ENCODE measurements at places on chromosomes 1 and 21.

DNA sequence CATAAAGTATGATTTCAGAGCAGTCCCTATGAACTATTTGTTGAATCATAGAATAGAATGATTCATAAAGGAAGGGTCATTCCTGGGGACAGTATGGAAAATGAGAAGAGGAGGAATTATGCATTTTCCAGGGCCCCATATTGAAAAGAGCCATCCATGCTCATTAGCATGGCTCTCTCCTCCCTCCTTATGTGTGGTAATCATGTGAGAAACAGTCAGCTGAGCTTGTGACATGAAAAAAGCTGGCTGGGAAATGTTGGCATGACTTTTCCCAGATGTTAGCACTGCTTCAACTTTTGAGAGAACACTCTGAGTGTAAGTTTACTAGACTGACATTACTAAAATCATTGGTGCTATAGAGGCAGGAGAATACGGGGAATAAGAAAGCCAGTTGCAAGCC is 16.1 kb downstream of the TRIM67 start:
- DNase-seq, result no peak

- no peak for DNase-seq
Observed at GRCh38 chr21:32141318-32141633, 137.6 kb downstream of the MIS18A start.

DNA sequence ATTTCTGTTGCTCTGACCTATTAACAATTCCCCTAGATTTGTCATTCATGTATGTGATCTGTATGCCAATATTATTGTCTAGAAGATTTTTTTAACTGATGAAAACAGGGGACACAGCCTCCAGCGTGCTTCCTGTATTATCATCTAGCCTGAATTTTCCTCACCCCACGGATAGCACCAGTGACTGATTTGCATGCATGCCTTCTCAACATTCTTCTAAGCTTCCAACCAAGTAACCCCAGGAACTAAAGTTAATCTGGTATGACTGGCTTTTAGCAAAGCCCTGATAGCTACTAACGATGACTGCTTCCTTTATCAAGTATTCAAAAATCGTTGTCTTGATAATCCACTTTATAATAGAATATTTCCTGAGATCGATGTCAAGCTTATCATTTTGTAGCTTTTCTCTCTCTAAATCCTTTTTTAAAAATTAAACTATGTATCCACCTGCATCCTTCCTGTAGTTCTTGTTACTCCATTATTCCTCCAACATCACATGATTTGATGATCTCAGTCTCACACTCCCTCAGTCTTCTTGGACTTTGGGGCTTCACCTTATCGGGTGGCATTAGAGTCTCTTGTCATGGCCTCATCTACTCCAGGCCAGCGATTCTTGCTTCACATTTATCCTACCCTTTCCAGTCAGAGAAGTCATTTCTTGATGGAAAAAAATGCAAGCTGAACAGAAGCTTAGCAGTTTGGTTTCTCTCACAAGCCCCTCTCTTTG is 19.0 kb downstream of the BCAR3 start:
- no peak for DNase-seq

- no peak for DNase-seq
Observed at GRCh38 chr1:218366322-218367052, 21.4 kb downstream of the TGFB2 start.

GRCh38 chr1:54379555-54380289 is 26.5 kb downstream of the SSBP3 start:
- DNase-seq, result no peak

GRCh38 chr1:86061551-86061990 is 95.0 kb downstream of the COL24A1 start:
- no peak for DNase-seq

DNA sequence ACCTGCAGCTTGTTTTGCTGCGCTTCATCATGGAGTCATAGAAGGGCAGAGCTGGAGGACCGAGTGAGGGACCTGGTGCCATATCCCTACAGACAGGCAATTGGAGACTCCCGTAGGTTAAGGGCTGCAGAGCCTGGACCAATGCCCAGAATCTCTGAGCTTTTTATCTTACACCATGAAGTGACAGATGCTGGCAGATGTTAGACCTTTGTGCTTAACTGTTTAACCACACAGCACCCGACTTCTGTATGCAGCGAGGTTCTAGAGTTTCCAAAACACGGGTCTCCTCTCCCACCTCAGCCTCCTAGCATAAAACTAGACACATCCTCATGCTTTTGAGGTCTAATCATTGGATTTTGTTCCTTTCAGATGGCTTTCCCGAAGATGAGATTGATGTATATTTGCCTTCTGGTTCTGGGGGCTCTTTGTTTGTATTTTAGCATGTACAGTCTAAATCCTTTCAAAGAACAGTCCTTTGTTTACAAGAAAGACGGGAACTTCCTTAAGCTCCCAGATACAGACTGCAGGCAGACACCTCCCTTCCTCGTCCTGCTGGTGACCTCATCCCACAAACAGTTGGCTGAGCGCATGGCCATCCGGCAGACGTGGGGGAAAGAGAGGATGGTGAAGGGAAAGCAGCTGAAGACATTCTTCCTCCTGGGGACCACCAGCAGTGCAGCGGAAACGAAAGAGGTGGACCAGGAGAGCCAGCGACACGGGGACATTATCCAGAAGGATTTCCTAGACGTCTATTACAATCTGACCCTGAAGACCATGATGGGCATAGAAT is 47.6 kb downstream of the B3GALT5 start:
- DNase-seq, result peak; percentile 49
